ENCODE measurements at places on chromosomes 12 and 14. TPM values are rescaled to one million over a fixed set of nuclear protein-coding genes. Genes with fewer than 3 reads are reported as not detected.
A peak's percentile ranks its signal among the peaks of the same experiment; 100 is the strongest.

DNA sequence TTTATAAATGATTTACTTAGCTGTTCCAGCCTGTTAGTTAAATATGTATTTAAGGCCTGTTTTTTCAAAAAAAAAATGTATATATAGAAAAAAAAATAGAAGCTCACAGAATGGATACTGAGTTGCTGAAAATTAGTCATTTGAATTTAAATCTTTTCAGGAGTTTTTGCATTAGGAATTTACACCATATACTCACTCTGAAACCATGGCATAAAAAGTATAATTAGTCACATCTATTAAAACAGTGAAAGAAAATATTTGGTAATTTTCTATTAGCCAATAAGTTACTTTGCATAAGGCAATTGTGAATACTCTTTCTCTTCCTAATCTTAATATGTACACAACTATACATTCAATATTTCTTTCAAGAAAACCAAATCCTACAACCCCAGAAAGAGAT lies 51.9 kb downstream of the HMGA2 start:
- DNase-seq, result no peak

GRCh38 chr14:30240018-30240417 lies 312.4 kb upstream of the PRKD1 start:
- DNase-seq, result no peak

The TMEM253 gene
- total RNA-seq, result not detected

The NXPH4 gene
- total RNA-seq, result 17.1 TPM

DNA sequence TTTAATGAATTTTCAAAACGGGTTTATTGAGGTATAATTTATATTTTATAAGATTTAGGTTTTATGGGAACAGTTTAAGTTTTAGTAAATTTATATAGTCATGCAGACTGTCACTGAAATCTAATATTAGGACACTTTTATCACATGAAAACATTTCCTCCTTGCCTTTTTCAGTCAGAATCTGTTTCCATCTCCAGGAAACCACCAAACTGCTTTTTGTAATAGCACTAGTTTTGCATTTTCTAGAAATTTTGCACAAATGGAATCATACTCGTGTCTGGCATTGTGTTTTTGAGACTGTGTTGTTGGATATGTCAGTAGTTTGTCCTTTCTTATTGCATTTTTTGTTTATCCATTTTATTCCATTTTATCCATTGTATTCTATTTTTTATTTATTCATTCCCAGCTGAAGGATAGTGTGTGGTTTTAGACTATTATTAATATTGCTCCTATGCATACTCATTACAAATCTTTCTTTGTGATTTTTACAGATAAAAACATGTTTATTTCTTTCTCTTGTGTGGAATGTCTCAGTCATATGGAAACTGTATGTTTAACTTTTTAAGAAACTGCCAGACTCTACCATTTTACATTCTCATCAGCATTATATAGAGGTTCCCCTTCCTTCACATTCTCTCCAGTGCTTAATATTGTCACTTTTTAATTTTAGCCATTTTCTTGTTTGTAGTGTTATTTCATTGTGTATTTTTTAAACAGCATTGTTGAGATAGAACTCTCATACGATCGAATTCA lies 26.5 kb downstream of the PALS1 start:
- DNase-seq, result no peak

DNA sequence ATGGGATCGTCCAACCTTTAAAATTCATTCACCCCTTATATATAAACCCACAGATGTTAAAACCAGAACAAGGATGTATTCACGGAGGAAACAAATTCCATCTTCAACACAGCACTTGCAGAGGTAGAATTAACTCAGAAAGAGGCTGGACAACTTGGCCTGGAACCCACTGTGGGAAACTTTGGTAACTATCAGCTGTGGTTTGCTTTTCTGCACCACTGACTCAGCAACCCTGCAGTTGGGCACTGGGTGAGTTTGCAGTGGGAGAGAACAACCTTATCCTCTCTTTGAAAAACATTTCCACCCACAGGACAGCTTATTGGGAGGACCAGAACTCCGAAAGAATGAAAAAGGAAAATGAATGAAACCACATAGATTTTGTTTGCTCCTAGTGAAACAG lies 66.3 kb downstream of the ZNF664 start:
- DNase-seq, result no peak

DNA sequence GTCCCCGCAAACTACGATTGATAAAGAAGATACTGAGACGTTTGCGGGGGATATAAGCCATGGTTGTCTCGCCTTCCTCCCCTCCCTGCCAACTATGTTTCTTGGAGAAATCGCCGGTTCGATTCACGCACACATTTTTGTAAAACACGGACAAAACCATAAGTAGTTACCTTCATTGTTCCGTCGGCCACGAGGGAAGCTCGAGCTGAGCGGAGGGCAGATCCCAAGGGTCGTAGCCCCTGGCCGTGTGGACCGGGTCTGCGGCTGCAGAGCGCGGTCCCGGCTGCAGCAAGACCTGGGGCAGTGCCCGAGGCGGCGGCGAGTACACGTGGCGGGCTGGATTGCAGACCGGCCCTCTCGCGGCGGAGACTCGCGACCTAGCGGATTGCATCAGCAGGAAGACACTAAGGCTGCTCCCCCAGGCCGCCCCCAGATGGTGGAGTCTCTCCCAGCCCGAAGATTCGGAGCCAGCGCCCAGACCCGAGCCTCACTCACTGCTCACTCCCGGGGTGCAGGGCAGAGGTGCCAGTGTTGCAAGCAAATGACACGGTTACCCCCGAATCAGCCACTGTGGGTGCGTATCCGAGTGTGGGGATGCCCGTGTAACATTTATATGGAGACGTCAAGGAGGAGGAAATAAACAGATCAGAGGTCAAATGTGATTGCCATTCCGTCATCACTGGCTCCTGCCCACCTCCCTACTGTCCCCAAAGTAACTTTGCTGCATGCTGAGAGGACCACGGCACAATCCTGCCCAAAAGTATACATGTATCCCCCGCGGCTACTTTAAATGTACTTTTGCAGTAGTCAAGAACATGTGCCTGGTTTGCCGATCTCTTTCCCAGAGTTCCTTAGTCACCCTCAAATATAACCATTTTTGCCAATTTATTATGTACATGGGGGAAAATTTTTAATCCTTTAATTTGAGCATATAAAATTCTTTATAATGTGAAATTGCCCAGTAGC lies at the start of gene BCAT1:
Gene BCAT1 (minus strand): TSS at position 345 of the 966 bp plus-strand sequence. CDS start 169 bp downstream, at position 176.
- peak; percentile 79 for DNase-seq

The AHNAK2 gene
- 52.6 TPM for total RNA-seq

DNA sequence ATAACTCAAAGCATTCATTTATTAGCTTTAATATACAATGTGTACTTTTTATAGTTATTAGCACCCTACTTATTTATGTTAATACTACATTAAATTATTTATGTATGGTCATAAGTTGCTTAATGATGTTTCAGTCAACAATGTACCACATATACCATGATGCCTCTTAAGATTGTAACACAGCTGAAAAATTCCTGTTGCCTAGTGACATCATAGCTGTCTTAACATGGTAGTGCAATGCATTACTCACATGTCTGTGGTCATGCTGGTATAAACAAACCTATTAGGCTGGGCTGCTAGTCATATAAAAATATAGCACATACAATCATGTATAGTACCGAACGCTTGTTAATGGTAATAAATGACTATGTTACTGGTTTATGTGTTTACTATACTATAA lies 120.4 kb downstream of the ANO6 start:
- peak; percentile 81 for DNase-seq

DNA sequence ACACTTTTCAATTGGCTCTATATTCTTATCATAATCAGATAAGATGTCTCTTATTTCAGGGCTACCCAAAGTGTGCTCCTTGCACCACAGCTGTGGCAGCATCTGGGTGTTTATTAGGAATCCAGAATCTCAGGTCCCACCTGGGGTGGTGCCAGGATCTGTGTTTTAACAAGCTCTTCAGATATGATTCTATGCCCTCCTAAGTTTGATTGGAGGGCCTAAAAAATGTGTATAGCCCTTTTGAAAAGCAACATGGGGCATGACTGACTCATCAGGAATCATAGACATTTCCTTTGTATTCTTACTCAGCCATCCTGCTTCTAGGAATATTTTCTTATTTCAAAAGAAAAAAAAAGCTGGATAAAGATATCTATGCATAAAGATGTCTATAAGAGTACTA lies 103.1 kb downstream of the HELB start:
- DNase-seq, result peak; percentile 80

GRCh38 chr14:83913476-83913875 lies 1616.5 kb upstream of the FLRT2 start:
- no peak for DNase-seq

GRCh38 chr12:2574355-2574935 lies 220.3 kb upstream of the FKBP4 start:
- DNase-seq, result no peak

DNA sequence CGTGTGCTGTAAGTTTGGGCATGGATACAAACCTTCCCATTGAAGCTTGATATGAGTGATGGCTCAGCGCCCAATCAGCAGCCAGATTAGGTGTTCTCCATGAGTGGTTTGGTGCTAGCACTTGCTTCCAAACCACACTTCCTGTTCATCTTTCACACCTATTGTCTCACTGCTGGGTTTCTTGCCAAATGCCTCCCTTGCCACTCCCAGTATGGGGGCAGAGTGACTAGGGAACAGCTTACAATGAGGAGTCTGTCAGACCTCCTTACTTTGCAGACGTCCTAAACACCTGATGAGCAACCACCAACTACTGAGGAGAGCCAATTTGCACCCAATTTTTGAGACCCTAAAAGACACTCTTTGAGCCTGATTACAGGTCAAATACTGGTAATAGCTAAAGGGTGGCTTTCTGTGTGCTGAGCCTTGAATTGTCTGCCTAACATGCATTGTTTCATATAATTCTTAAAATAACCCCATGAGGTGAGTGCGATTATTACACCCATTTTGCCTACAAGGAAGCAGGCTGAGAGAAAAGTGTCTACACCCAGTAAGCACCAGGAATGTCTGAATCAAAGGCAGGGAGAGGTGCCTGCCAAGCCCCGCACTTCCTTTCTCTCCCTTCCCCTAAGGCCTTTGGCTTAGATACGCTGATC lies 48.4 kb upstream of the FOS start:
- peak; percentile 93 for DNase-seq

The RND1 gene
- 0.07 TPM for total RNA-seq

The GALNT8 gene
- total RNA-seq, result 0.35 TPM

The CFAP54 gene
- 5.3 TPM for total RNA-seq

DNA sequence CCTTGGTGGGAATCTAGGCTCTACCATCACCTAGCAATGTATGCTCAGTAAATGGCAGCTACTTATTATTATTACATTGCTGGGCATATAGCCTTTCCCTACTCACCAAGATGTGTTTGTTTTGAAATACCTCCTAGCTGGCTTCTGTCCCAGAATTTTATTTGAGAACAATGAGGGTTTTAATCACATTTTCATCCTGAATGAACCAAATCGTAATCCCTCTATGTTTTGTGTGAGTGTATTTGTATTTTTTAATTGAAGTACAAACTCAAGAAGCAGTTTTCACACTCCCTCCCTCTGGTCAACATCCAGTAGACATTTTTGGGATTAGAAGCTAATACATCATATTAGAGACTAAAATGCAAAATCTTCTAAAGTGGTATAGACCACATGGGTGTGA lies 7.6 kb downstream of the SLC7A8 start:
- peak; percentile 13 for DNase-seq

DNA sequence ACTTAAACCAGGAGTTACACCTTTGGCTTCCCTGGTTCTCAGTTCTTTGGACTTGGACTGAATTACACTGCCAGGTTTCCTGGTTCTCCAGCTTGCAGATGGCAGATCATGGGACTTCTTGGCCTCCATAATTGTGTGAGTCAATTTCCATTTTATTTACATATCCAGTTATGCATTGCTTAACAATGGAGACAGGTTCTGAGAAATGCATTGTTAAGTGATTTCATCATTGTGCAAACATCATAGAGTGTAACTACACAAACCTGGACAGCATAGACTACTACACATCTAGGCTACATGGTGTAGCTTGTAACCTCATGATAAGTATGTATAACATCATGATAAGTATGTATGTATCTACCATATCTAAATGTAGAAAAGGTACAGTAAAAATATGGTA lies 276.1 kb upstream of the BTG1 start:
- DNase-seq, result peak; percentile 42

- DNase-seq, result peak; percentile 98
These were observed 31.2 kb downstream of the TMCC3 start for GRCh38 chr12:94618995-94619695.

The INHBC gene
- 0.13 TPM for total RNA-seq

GRCh38 chr12:93540466-93540865 lies 32.0 kb upstream of the SOCS2 start:
- no peak for DNase-seq

DNA sequence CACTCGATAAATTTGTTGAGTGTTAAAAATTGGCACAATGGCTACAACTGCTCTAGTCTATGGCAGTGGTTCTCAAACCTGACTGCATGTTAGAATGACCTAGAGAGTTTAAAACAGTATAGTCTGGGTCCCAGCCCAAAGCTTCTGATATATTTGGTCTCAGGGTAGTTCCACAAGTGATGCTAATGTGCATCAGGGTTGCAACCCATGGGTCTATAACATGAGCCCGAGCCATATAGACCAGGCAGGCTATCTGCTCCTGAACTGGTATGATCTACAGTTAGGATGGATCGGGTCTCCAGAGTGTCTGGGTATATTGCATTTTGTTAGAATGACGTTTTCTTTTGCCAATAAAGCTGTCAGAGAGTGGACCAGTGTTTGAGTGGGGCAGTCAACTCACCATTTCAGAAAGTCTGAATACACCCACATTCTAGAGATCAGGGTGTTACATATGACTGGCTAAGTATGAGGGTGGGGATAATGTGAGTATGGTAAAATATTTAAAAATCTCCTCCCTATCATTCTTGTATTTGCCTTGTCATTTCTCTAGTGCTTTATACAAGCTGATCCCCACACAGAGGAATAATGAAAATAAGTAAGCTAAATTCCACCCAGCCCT lies 80.9 kb downstream of the FRMD6 start:
- no peak for DNase-seq

The NPFF gene
- not detected for total RNA-seq

GRCh38 chr14:100602621-100603230 lies 15.5 kb upstream of the BEGAIN start:
- no peak for DNase-seq
